ENCODE measurements at places on chromosomes 12 and 14. TPM values are rescaled to one million over a fixed set of nuclear protein-coding genes. Genes with fewer than 3 reads are reported as not detected.

The MYF5 gene
- not detected for total RNA-seq

The EFS gene
- 18.4 TPM for total RNA-seq

The CLBA1 gene
- 9.8 TPM for total RNA-seq

The NINJ2 gene
- total RNA-seq = 5.6 TPM

The BAZ2A gene
- 39.7 TPM for total RNA-seq

The P2RX7 gene
- 5.7 TPM for total RNA-seq

The CNTN1 gene
- total RNA-seq = not detected

The CMA1 gene
- total RNA-seq = not detected

The SYNE2 gene
- 13.6 TPM for total RNA-seq

The NANOG gene
- total RNA-seq = 0.32 TPM

The TMEM117 gene
- 13.7 TPM for total RNA-seq

The BICD1 gene
- total RNA-seq = 18.9 TPM

The ADAMTS20 gene
- not detected for total RNA-seq

The DTX3 gene
- 11.2 TPM for total RNA-seq

The LRTM2 gene
- not detected for total RNA-seq

Measured in articular chondrocyte of knee joint (primary cell).